Cardiac ventricle fibroblast (primary cell): ENCODE measurements at places on chromosomes 5 and 9. TPM values are rescaled to one million over a fixed set of nuclear protein-coding genes. Genes with fewer than 3 reads are reported as not detected.

TEK gene
- 1.2 TPM in 2 replicates for total RNA-seq

PLPPR1 gene
- not detected in 2 replicates for total RNA-seq

CDC20B gene
- total RNA-seq, result not detected in 2 replicates

PCDHB9 gene
- 0.56 and 1.0 TPM in 2 replicates for total RNA-seq

ADAMTS19 gene
- total RNA-seq, result 0.15 and 0.62 TPM in 2 replicates

GIN1 gene
- 2.4 and 5.7 TPM in 2 replicates for total RNA-seq

TRIM14 gene
- 1.2 and 3.2 TPM in 2 replicates for total RNA-seq

CAVIN4 gene
- 0.24 and 0.25 TPM in 2 replicates for total RNA-seq

SOHLH1 gene
- not detected in 2 replicates for total RNA-seq

THBS4 gene
- total RNA-seq, result 0.87 TPM in 1 of 2 replicates, not detected in the other

EGFLAM gene
- 1.6 and 4.8 TPM in 2 replicates for total RNA-seq

ENTREP1 gene
- 0.12 and 0.29 TPM in 2 replicates for total RNA-seq

GRPEL2 gene
- total RNA-seq, result 9.9 and 10.2 TPM in 2 replicates

SMIM33 gene
- total RNA-seq, result not detected in 2 replicates

TRIM7 gene
- 0.29 and 0.31 TPM in 2 replicates for total RNA-seq

ZNF454 gene
- 2.0 and 4.4 TPM in 2 replicates for total RNA-seq

CLIC3 gene
- 0.83 and 3.2 TPM in 2 replicates for total RNA-seq

WHRN gene
- 1.5 and 2.9 TPM in 2 replicates for total RNA-seq

RFX3 gene
- 1.3 and 1.4 TPM in 2 replicates for total RNA-seq

CCT5 gene
- 149 and 173 TPM in 2 replicates for total RNA-seq

CYLC2 gene
- not detected in 2 replicates for total RNA-seq

F2RL1 gene
- 16.7 and 30.1 TPM in 2 replicates for total RNA-seq

ZNF484 gene
- 7.5 and 7.7 TPM in 2 replicates for total RNA-seq

MARCOL gene
- total RNA-seq, result not detected in 2 replicates

VDAC1 gene
- 197 and 210 TPM in 2 replicates for total RNA-seq

VCAN gene
- 1,063 and 1,194 TPM in 2 replicates for total RNA-seq

ADAMTSL2 gene
- 5.8 and 6.8 TPM in 2 replicates for total RNA-seq

MEIKIN gene
- total RNA-seq, result 0.12 TPM in 1 of 2 replicates, not detected in the other

SHB gene
- 8.2 and 9.1 TPM in 2 replicates for total RNA-seq

TLR4 gene
- total RNA-seq, result 21.0 and 23.4 TPM in 2 replicates

ANKRD33B gene
- total RNA-seq, result 2.2 TPM in 2 replicates

ORM2 gene
- not detected in 2 replicates for total RNA-seq

HTR1A gene
- total RNA-seq, result not detected in 2 replicates

HEMGN gene
- not detected in 2 replicates for total RNA-seq

FAM81B gene
- not detected in 2 replicates for total RNA-seq

TSLP gene
- total RNA-seq, result 0.24 and 0.94 TPM in 2 replicates

CCL19 gene
- 0.98 TPM in 1 of 2 replicates, not detected in the other for total RNA-seq

IFNB1 gene
- total RNA-seq, result not detected in 2 replicates

CAMK4 gene
- 0.44 and 0.94 TPM in 2 replicates for total RNA-seq

PCDHA4 gene
- 0.24 and 0.31 TPM in 2 replicates for total RNA-seq

KCNN2 gene
- total RNA-seq, result 0.12 TPM in 1 of 2 replicates, not detected in the other

ENHO gene
- not detected in 2 replicates for total RNA-seq

CCNI2 gene
- total RNA-seq, result not detected in 2 replicates

FYB1 gene
- 0.24 and 4.4 TPM in 2 replicates for total RNA-seq

SOWAHA gene
- total RNA-seq, result not detected in 2 replicates

BAAT gene
- total RNA-seq, result 0.06 and 0.24 TPM in 2 replicates

LCP2 gene
- 0.10 and 0.12 TPM in 2 replicates for total RNA-seq
